Cerebellum (tissue), 4 donors: ENCODE measurements at places on chromosomes 12 and 14. TPM values are rescaled to one million over a fixed set of nuclear protein-coding genes. Genes with fewer than 3 reads are reported as not detected.

DNA sequence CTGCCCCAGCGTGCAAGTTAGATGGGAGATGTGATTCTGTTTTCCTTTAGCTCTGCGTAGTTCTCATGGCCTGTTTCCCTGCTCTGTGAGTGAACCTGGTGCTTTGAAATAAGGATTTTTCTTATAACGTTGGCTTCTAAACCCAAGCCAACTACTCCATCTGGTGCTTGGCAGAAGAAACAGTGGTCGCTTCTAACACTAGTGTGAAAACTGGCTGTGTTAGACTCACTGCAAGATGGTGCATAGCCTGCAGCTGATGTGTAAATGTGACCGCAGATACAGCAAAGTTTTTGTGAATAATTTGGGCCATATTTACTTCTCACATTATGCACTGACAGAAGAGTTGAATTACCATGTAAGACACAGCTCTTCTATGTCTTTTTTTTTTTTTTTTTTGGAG lies 12.2 kb downstream of the GTF2H3 start:
- DNase-seq: peak; percentile 77

RIMBP2 gene
- total RNA-seq: 14.5 TPM

DNA sequence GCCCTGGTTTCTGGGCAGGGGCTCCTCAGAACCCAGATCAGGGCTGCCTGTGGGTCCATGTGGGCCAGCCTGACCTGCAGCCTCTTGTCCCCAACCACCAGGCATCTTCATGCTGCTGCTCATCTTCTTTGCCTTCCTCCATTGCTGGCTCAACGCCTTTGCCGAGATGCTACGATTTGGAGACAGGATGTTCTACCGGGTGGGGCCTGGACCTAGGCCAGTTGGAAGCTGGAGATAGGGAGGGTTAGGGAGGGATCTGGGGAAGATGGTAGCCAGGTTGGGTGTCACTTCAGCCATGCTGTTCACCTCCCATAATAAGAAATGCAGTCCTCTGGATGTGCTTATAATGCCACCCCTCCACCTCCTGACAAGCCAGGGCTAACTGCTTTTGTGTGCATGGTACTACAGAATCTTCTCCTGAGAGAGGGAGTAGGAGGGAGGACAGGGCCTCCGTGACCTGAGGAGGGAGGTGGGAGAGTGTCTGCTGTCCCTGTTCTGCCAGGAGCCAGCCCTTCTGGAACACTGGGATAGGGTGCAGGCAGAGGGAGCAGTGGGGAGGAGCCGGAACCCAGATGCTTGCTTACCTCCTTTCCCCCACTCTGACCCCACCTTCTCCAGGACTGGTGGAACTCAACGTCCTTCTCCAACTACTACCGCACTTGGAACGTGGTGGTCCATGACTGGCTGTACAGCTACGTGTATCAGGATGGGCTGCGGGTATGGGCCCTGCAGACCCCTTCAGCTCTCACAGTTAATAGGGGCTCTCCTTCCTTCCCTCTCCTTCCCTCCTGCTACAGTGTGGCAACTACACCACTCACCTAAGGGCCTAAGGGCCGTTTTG lies 17.6 kb downstream of the SOAT2 start:
- no peak for DNase-seq

DNA sequence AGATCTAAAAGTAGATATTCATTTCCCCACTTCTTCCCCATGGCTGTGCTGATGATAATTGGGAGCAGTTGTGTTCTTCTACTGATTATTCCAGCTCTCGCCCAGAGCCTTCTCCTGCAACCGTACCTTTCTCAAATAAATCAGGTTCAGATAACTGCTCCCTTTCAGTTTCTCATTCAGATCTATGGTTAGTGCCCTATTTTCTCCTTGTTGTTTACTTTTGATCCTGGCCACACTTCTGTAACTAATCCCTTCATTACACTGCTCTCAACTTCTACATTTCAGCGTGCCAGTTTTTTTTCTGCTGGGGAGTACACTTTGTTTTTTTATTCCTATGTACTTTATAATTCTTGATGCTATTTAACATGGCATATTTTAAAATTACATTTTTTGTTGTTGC lies 2.8 kb upstream of the STRAP start:
- no peak for DNase-seq

DNA sequence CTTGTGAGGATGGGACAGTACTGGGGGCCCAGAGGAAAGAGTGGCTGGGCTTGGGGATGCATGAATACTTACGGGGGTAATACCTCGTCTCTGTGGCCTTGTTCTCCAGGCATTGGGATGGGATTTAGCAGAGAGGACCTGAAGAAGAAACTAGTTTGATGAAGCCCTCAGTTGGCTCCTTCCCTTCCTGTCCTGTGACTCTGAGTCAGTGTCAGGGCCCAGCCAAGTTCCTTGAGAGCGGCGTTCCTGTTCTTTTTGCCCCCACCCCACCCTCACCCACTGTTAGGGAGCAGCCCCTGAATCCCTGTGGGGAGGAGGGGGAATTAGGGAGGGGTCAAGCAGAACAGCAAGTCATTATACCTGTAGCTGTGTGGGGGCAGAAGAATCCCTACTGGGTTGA lies 5.2 kb upstream of the LRP1-AS start:
- DNase-seq: no peak
